PC-3 (cell line): ENCODE measurements at places on chromosomes 11 and 22. TPM values are rescaled to one million over a fixed set of nuclear protein-coding genes. Genes with fewer than 3 reads are reported as not detected.
A peak's percentile ranks its signal among the peaks of the same experiment; 100 is the strongest.

The MLC1 gene
- total RNA-seq: 0.62 TPM in 1 of 2 replicates, not detected in the other

The CREB3L1 gene
- total RNA-seq: 1.1 and 1.4 TPM in 2 replicates

The RAB30 gene
- 6.6 and 8.2 TPM in 2 replicates for total RNA-seq

The APOL4 gene
- total RNA-seq: 0.04 TPM in 1 of 2 replicates, not detected in the other

- H3K4me1 ChIP-seq: no peaks in the 10 kb centered on the region
- no peaks in the 10 kb centered on the region for H3K36me3 ChIP-seq
- H3K27ac ChIP-seq: no peak overlapping the region
- no peak for DNase-seq
- no peaks in the 10 kb centered on the region for H3K27me3 ChIP-seq
- H3K4me3 ChIP-seq: no peak overlapping the region
These were observed 25.8 kb upstream of the KCNQ1OT1 start for GRCh38 chr11:2725368-2726300.

DNA sequence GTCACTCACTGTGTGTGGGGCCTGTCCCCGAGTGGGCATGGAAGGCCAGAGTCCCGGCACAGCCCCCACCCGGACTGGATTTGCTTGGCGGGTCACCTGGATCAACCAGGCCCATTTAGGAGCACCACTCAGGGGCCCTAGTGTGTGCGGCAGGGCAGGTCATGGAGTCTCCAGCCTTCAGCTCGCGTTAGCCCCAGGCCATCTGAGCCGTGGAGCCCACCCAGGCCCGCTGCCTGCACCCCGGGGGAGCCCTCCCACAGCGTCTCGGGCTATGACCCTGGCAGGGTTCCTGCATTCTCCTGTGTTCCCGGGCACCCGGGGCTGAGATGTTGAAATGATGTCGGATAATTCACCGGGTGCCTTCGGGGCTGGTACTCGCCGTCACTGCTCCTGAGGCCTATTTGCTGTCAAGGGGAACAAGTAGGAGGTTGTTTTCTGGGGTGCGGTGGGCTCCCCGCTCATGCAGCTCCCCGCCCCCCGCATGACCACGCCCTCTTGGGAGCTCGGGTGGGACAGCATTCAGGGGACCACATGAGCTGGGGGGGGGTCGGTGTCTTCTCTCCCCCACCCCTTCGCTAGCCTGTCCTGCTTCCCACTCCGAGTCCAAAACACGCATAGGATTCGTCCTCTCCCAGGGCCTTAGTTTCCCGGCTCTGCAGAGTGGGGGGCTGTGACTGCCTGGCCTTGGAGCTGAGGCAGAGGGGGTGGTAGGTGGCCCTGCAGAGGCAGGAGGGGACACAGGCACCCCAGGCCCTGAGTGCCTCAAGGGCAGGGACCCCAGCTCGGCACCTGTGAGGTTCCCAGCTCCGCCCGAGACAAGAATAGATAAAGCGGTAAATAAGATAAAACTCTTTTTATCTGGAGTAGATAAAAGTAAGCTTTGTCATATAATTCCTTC, 77.2 kb downstream of the KCNQ1 start:
- H3K27ac ChIP-seq: no peak overlapping the region
- no peaks in the 10 kb centered on the region for H3K4me1 ChIP-seq
- no peak for DNase-seq
- H3K36me3 ChIP-seq: no peaks in the 10 kb centered on the region

DNA sequence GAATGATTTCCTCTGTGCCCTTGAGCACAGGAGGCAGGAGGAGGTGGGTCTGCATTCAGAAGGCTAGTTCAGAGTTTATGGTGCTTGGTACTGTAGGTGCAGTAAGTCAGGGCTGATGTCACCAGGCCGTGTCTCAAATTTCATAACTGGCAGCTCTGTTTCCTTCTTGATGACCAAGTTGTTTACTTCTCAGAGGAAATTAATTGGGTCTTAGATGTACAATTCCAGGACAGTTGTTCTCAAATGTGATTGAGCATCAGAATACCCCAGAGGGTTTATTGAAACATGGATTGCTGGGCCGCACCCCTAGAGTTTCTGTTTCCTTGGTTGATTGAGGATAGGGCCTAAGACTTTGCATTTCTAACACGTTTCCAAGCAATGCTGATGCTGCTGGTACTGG, 6.2 kb downstream of the AMOTL1 start:
- no peak overlapping the region for H3K27ac ChIP-seq
- no peaks in the 10 kb centered on the region for H3K36me3 ChIP-seq
- no peaks in the 10 kb centered on the region for H3K27me3 ChIP-seq
- H3K4me3 ChIP-seq: no peak overlapping the region
- peaks cover 62% of the 10 kb centered on the region for H3K4me1 ChIP-seq

- H3K4me3 ChIP-seq: no peak overlapping the region
- no peaks in the 10 kb centered on the region for H3K36me3 ChIP-seq
- H3K4me1 ChIP-seq: peaks cover 61% of the 10 kb centered on the region
- H3K27ac ChIP-seq: no peak overlapping the region
- DNase-seq: no peak
These were observed 17.7 kb downstream of the RAB30 start for GRCh38 chr11:83054001-83054400.

DNA sequence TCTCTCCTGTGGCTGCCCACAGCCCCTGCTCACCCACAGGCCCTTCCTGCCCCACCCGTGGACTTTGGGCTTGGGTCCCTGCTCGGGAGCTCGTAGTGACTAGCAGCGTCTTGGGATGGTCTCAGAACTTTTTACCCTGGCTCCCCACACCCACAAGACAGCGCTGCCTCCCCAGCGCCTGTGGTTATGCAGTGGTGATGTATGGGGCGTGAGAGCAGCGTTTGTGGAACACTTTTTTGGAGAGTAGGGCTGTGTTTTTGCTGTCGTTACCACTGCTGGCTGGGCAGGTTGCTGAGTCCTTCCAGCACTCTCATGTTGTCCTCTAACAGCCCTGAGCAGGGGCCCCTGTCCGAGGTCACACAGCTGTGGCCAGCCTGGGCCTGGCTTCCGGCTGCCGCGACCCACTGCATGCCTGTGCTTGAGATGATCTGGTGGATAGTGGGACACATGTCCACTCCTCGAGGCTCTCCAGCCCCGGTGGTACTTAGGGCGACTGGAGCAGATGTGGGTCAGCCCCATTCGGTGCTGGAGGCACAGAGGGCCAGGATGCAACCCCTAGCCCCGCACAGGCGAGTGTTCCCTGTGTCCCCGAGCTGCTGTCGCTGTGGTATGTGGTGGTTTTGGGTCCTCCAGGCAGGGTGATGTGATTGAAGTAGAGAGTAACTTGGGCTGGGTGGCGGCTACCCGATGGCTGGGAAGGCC, 7.1 kb upstream of the GRAMD4 start:
- H3K27me3 ChIP-seq: no peaks in the 10 kb centered on the region
- no peak overlapping the region for H3K4me3 ChIP-seq
- peaks cover 12% of the 10 kb centered on the region; the same call in 1 of the 2 replicates for H3K4me1 ChIP-seq
- DNase-seq: no peak
- no peak overlapping the region for H3K27ac ChIP-seq

- peaks cover 5% of the 10 kb centered on the region; the same call in 1 of the 2 replicates for H3K4me1 ChIP-seq
- no peaks in the 10 kb centered on the region for H3K27me3 ChIP-seq
- no peak for DNase-seq
- no peak overlapping the region for H3K4me3 ChIP-seq
- no peaks in the 10 kb centered on the region for H3K36me3 ChIP-seq
- no peak overlapping the region for H3K27ac ChIP-seq
These were observed 13.4 kb downstream of the CKAP5 start for GRCh38 chr11:46832511-46833214.

- H3K27ac ChIP-seq: no peak overlapping the region
- peaks cover 9% of the 10 kb centered on the region for H3K4me1 ChIP-seq
- DNase-seq: peak; percentile 29
- no peaks in the 10 kb centered on the region for H3K36me3 ChIP-seq
- H3K27me3 ChIP-seq: no peaks in the 10 kb centered on the region
These were observed 16.5 kb upstream of the APOBEC3A start for GRCh38 chr22:38940811-38941384.

- no peaks in the 10 kb centered on the region for H3K36me3 ChIP-seq
- H3K4me3 ChIP-seq: no peak overlapping the region
- H3K27ac ChIP-seq: no peak overlapping the region
- H3K27me3 ChIP-seq: no peaks in the 10 kb centered on the region
- no peak for DNase-seq
These were observed 161.5 kb upstream of the ISX start for GRCh38 chr22:34904486-34904885.

DNA sequence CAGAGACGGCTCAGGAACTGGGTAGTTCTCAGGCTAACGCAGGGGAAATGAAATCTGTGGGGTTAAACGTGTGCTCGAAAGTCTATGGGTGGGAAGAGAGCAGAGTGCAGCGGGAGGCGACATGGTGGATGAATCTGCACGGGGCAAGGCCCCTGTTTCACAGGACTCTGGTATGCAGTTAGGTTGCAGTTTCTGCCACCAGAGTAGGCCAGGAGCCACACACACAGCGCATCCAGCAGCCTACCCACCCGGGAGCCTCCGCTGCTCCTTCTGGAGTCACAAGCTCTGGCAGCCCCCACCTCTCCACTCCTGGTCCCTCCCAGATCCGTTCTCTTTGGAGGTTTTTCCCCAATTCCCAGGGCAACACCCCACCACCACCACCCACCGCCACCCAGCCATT, 27.0 kb downstream of the SPATA19 start:
- H3K27ac ChIP-seq: no peak overlapping the region
- no peaks in the 10 kb centered on the region for H3K27me3 ChIP-seq
- H3K4me1 ChIP-seq: no peaks in the 10 kb centered on the region
- no peak overlapping the region for H3K4me3 ChIP-seq
- H3K36me3 ChIP-seq: no peaks in the 10 kb centered on the region

- H3K4me3 ChIP-seq: no peak overlapping the region
- H3K36me3 ChIP-seq: no peaks in the 10 kb centered on the region
- H3K4me1 ChIP-seq: no peaks in the 10 kb centered on the region
- no peak overlapping the region for H3K27ac ChIP-seq
These were observed 148.5 kb downstream of the GRIK4 start for GRCh38 chr11:120660024-120660565.

DNA sequence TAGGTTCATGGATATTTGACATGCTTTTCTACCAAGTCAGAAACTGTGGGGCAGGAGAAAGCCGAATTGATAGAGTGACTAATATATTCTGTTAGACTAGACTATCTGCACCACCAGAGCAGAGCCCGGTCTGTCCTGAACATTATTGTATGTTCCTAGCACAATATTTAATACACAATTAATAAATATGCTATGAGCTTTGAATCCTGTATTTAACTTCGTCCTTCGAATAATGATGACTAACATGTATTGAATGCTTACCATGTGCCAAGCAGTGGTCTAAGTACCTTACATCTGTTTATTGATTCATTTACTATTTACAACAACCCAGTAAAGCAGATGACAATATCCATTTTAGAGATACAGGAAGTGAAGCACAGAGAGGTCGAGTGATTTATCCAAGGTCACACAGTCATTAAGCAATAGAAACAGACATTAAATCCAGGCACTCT, 44.8 kb upstream of the ANO3 start:
- peak; percentile 4 for DNase-seq
- no peaks in the 10 kb centered on the region for H3K27me3 ChIP-seq
- no peaks in the 10 kb centered on the region for H3K4me1 ChIP-seq
- no peaks in the 10 kb centered on the region; the same call in 1 of the 2 replicates for H3K36me3 ChIP-seq
- H3K4me3 ChIP-seq: no peak overlapping the region
- no peak overlapping the region for H3K27ac ChIP-seq

DNA sequence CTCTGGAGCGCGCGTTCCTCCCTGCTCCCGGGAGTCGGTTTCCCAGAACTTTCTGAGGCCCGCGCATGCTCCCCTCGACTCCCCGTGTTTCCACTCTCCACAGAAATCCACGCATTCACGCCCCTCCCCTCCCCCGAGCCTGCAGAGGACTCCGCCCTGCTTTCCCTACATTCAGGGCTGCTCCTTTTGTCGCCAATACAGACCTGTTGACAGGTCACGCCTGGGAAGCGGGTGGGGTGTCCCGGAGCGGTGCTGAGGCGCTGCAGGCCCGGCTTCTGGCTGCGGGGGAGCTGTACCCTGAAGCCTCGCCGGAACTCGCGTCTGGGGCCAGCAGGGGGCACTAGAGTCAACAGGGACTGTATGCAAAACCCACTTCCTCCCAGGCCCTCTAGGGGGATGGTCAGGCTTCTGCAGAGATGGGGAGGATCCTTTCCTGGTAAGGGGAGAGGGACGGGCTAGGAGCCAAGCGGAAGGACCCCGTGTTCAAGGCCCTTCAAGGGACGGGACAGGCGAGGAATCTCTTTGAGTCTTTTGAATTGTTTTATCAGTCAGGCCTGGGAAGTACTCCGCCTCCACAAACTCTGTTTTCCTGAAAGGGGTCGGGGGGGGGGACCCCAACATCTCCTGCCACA, at the start of gene PRAME:
TSS of gene PRAME (minus strand) at position 294 of the 632 bp plus-strand sequence. CDS start 2,433 bp downstream, outside the sequence.
- H3K27me3 ChIP-seq: no peaks in the 10 kb centered on the region
- peak; percentile 80 for DNase-seq
- no peaks in the 10 kb centered on the region for H3K36me3 ChIP-seq
- H3K4me1 ChIP-seq: no peaks in the 10 kb centered on the region

GRCh38 chr11:369336-370018, at the start of gene B4GALNT4:
B4GALNT4 (plus strand) TSS chr11:369499; CDS start chr11:369804, 305 bp downstream.
- peaks cover 6% of the 10 kb centered on the region; the same call in 1 of the 2 replicates for H3K4me1 ChIP-seq
- no peaks in the 10 kb centered on the region for H3K36me3 ChIP-seq
- peak; percentile 43 for DNase-seq
- peak within 1 kb of the TSS; percentile 69 for H3K4me3 ChIP-seq
- H3K27ac ChIP-seq: no peak within 1 kb of the TSS
- no peaks in the 10 kb centered on the region for H3K27me3 ChIP-seq

GRCh38 chr11:17522655-17523054, 21.6 kb downstream of the USH1C start:
- no peak for DNase-seq
- no peaks in the 10 kb centered on the region for H3K4me1 ChIP-seq
- no peaks in the 10 kb centered on the region for H3K36me3 ChIP-seq
- peaks cover 8% of the 10 kb centered on the region for H3K27me3 ChIP-seq
- H3K4me3 ChIP-seq: no peak overlapping the region
- H3K27ac ChIP-seq: no peak overlapping the region
